Motor neuron (in vitro differentiated cells): ENCODE measurements at places on chromosomes 13 and 19. TPM values are rescaled to one million over a fixed set of nuclear protein-coding genes. Genes with fewer than 3 reads are reported as not detected.
A peak's percentile ranks its signal among the peaks of the same experiment; 100 is the strongest.

DNA sequence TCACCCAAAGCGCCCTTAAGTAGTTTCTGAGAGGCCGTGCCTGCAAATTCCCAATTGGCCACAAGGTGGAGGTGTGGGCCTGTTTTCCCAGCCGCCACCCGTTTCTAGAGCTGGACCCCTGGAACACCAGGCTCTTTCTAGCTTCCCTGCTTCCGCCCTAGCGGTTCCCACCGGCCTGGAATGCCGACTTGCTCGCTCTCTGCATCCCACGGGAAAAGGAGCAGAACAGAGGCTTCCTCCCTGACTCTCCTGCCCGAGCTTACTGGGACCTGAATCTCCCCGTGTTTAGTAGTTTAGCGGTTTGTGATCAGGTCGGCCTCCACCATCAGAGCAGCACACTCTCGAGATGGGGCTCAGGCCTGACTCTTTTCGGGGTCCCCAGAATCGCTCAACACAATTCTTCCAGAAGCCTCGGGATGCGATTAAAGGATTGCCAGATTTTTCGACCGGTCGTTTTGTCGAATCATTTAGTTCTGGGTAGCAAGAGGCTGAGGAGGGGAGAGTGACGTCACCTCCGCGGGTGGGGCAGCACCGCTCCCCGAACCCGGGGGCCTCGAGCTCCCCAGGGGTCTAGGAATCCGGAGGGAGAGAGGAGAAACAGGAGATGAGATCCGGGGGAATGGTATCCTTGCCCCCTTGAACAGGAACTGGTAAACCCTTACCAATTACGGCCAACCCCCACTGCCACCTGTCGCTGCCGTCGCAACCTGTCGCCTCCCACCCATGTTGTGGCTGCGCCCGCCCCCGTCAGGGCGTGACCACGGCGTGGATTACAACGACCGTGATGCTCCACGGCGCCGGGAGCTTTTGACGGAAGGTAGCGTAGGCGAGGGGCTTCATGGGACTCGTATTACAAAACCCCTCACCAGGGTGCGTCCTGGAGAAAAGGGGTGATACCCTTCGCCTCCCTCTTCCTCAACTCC lies 8.0 kb downstream of the NAPSA start:
- ATAC-seq, result peak; percentile 51

STARD13 gene
- total RNA-seq, result 2.3 and 3.2 TPM in 2 replicates

MYO1F gene
- 9.8 and 12.7 TPM in 2 replicates for total RNA-seq

LILRA1 gene
- 0.20 and 0.22 TPM in 2 replicates for total RNA-seq
